ENCODE measurements at places on chromosomes 6 and 20. TPM values are rescaled to one million over a fixed set of nuclear protein-coding genes. Genes with fewer than 3 reads are reported as not detected.
A peak's percentile ranks its signal among the peaks of the same experiment; 100 is the strongest.

The TCP11 gene
- 0.41 TPM for total RNA-seq

The THBS2 gene
- total RNA-seq = 2.6 TPM

- no peak for DNase-seq
Observed at GRCh38 chr20:58040447-58041290, 187.8 kb downstream of the ANKRD60 start.

- DNase-seq = no peak
Observed at GRCh38 chr20:46899621-46900020, 5.0 kb downstream of the EYA2 start.

DNA sequence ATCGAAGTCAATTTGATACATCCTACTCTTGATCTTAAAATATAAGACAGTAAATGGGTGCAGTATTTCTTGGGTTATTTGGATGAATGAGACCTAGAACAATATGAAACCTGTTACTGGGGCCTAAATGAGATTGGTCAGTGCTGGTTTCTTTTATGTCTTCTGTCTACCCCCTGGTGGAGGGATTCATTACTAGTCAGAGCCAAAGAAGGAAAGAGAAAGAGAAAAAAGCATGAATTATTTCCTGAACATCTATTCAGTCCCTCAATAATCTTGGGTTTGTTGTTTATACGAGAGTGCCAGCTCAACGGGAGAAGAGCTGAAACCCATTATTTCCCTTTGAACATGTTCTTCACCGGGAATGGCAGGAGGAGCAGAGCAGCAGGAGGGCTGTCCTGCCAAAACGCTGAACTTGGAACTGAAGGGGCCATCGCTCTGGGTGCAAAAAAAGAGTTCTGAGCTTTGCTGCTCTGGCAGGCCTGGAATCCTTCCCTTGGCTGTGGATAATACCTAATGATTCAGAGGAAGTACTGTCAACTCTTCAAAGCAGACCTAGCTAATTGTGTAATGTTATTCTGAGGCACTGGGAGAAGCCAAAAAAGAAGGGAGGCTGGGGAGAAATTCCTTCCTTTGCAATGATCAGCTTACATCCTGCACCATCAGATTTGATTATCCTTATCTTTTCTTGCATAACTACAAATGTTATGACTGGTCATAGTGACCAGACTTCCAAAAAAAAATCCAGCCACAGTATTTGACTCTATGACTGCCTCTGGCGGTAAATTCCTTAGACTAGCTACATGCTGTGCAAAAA is 72.0 kb downstream of the BLOC1S5 start:
- peak; percentile 75 for DNase-seq

The TBC1D32 gene
- 1.7 TPM for total RNA-seq

The SNAP25 gene
- total RNA-seq = 0.34 TPM

The TREML2 gene
- not detected for total RNA-seq

DNA sequence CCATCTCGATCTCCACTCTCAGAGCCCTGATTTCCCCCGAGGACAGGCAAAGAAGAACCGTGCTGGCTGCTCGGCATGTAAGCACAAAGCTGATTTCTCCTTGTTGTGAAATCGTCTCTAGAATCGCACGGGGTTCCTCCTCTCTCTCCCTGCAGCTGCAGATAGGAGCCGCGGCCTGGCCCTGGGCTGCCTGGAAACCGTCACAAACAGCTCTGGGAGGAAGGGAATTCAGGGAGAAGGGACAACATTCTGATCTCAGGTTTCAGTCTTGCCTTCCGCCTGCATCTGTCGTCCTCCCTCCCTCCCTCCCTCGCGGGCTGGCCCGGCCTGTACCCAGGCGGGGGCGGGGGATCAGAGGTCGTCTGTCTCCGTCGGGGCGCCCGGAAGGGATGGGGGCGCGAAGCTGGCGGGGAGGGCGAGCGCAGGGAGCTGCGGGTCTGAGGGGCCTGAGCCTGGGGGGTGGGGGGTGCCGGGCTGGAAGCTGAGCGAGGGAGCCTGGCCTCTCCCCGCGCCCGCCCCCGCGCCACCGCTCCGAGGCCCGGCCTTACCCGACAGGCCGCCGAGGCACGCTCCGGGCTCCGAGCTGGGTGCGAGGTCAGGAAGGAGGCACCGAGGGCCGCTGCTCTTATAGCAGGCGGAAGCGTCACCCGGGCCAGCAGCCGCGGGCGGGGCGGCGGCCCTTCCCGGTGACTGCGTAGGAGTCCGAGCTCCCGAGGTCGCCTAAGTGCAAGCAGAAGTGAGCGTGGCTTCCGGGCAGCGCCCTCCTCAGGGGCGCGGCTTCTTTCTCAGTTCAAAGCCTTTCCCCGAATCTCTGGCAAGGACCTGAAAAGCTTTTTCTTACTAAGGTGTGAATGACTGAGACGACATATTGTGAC is at the start of gene SERPINB1:
SERPINB1 (minus strand) TSS at position 600 of the 875 bp plus-strand sequence. CDS start 1,277 bp downstream, outside the sequence.
- no peak for DNase-seq

DNA sequence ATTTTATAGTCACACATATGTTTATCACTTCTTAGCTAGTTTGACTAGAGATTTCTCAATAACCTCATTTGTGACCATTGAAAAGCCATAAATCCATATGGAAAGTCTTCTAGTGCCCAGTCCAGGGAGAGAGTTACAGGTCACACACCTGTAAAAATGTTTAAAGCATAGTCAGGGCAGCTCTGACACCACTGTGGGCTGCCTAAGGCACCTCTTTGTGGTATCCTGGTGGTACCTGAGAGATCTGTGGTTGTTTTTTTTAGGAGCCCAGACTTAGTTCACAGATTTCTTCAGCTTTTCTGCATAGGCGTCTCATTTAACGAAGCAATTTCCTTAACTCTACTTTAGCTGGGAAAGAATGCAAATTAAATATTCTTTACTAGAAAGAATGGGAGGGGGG is 186.6 kb downstream of the CENPW start:
- DNase-seq = no peak
